Stimulated activated CD8-positive, alpha-beta memory T cell treated with anti-CD3 and anti-CD28 coated beads, Interleukin-7, amount 100 ng/mL, for 1 hour (primary cell): ENCODE measurements at places on chromosomes 11 and 22.

DNA sequence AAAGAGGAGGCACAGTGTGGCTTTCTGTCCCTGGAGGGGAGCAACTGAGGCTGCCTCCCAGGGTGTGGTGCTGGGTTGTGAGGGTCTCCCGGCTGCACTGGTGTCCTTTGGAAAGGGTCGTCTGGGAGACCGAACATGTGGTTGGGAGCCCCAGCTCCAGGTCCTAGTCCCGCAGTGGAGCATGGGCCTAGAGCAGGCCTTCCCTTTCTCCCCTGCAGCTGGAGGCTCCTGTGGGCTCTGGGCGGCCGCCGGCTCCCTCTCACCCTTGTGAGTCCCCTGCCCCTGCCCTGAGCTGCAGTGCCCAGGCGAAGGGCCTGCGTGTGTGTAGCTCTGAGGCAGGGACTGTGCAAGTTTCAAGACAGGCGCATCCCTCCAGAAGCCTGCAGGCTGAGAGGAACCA, 1492.7 kb downstream of the BRD1 start:
- DNase-seq, result no peak

DNA sequence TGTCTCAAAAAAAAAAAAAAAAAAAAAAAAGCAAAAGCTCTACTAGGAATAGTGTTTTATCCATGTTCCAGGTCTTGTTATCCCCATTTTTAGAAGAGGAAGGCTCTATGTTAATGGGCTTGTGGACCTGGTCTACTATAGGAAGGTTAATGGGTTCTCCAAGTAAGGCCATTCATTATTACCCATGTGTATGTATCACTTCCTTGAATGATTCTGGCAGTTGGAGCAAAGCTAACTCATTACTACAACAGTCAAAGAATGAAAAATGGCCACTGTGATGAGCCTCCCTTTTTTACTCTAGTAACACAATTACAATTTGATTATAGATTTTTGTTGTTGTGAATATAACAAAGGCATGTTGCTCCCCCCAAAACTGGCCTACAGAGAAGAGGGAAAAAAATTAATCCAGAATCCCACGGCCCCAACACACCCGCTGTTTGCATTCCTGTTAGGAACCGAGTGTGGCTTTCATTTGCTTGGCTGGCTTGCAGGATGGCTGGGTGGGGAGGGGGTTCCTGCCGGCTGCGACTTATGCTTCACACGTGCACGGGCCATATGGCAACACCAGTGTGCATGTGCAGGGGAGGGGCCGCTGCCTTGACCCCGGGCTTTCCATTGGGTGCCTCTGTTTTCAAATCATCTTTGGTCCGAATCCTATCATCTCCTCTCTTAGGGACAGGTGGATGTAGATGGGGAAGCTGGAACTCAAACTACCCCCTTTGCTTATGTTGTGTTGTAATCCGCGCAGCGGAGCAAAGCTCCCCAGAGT, 148.8 kb downstream of the HIPK3 start:
- DNase-seq, result no peak

DNA sequence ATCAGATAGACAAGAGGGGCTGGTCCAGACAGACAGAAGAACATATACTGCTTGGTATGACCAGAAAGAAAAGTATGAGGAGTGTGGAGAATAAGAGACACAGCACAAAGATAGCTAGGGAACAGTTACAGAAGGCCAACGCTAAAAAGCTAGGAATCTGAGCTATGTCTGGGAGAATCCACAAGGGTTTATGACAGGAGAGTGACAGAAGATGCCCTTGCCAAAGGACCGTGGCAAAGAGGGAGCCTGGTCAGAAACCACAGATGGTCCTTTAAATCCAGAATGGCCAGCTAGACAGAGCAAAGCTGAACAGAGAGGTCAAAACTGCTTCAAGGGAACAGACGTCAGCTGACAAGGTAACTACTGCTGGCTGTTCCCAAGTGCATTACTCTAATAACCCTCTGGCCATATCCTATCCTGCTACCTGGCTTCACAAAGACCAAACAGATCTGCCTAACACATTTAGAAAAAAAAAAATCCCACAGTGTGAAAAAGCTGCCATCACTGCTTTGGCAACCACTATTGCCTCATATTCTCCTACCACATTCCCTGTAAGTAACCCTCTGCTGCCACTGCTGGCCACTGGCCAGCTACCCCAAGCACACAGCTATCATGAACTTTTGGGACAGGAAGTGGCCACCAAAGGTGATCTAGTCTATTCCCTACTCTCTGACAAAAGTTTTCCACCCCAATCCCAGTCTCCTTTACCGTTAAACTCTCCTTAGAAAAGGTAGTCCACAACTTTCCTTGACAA, 7.3 kb downstream of the SERGEF start:
- no peak for DNase-seq

GRCh38 chr22:42229455-42230149, 40.9 kb downstream of the TCF20 start:
- DNase-seq, result no peak

GRCh38 chr11:71338801-71339395, 86.5 kb upstream of the SHANK2 start:
- DNase-seq, result no peak
